ENCODE measurements at places on chromosomes 5 and 9. TPM values are rescaled to one million over a fixed set of nuclear protein-coding genes. Genes with fewer than 3 reads are reported as not detected.

MYMK gene
- total RNA-seq = 1.1 TPM

AKNA gene
- total RNA-seq = 2.0 TPM

CCDC112 gene
- total RNA-seq = 6.3 TPM

GPRIN1 gene
- total RNA-seq = 6.5 TPM

ZFP2 gene
- total RNA-seq = 0.28 TPM

CD180 gene
- not detected for total RNA-seq

MTAP gene
- 50.5 TPM for total RNA-seq

TMC1 gene
- not detected for total RNA-seq

LHFPL2 gene
- total RNA-seq = 20.5 TPM

THG1L gene
- 23.8 TPM for total RNA-seq

GRCh38 chr9:106287731-106288130 lies 575.2 kb upstream of the ZNF462 start:
- no peak for DNase-seq

- no peak for DNase-seq
Observed at GRCh38 chr9:71721855-71722254, 46.5 kb downstream of the CEMIP2 start.

DNA sequence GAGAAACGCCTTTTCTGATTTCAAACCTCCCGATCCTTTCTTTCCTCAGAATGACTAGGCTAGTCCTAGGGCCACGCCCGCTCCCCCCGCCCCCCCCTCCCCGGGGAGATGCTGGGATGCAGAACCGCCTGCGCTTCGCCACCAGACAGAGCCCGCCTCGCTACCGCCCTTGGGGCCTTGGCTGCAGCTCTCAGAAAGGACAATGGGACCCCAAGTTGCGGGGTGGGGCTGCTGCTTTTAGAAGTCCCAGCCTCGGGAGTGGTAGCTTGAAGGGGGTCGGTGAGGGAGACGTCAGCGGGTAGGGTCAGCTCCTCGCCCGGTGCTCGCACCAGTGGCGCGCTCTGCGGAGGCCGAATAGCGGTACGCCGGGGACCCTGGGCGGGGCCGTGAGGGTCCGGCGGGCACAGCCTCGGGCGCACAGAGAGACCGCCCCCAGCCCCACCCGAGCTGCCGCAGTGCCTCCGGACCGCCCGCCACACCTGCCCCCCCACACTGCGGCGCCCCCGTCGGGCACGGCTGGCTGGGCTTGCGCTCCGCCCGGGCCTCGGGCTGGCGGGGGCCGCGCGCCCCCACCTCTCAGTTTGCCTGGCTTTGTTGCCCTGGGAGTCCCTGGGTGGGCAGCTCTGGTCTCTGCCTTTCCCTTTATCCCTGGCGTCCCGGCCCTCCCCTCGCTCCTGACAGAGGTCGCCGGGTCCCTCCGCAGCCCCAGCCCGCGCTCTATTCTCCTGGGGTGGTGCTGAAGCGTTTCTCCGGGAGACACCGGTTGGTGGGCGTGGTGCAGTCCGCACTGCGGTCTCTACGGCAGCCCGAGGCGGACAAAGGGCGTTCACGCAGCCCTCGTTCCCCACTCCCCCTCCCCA lies 1.2 kb downstream of the MAP1B start:
- peak; percentile 83 for DNase-seq

- no peak for DNase-seq
Observed at GRCh38 chr9:124707666-124708065, 63.4 kb downstream of the NR6A1 start.

- DNase-seq = no peak
Observed at GRCh38 chr5:84115727-84116126, 269.0 kb downstream of the EDIL3 start.

- DNase-seq = no peak
Observed at GRCh38 chr9:114299286-114300152, 23.4 kb upstream of the ORM1 start.

GRCh38 chr5:12772276-12772675 lies 868.0 kb upstream of the CTNND2 start:
- no peak for DNase-seq

DNA sequence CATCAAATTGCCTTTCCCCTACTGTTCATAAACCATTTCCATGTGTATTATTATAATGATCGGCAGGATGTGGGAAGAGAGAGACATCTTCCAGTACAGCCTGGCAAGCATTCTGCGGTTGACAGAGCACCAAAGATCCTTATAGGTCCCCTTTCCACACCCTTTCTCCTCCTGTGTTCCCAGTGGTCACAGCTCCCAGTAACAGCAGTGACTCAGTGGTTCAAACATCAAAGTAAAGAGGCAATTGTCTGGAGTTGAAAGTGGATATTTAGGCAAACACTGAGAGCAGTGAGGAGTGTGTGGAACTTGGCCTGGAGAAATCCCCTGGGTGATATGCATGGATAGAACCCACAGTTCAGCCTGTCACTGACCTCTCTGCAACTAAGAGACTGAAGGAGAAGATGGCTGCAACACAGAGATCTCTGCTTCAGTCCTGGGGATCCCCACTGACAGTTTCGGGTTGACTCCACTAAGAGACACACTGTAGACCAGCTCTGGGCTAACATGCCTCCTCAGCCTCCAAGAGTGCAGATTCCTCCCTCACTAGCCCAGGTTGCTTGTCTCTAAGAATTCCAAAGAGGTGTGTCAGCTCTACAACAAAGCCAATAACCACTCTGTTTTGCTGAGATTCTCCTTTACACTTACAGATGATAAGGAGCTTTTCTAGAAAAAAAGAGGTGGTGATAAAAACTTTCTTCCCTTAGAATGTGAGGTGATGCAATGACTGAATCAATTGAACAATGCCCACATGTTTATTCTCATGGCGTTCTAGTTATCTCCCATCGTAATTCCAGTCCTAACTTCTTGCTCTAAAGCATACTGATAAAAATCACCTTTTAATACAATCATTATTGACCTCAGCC lies 94.4 kb upstream of the IL6ST start:
- DNase-seq = no peak

DNA sequence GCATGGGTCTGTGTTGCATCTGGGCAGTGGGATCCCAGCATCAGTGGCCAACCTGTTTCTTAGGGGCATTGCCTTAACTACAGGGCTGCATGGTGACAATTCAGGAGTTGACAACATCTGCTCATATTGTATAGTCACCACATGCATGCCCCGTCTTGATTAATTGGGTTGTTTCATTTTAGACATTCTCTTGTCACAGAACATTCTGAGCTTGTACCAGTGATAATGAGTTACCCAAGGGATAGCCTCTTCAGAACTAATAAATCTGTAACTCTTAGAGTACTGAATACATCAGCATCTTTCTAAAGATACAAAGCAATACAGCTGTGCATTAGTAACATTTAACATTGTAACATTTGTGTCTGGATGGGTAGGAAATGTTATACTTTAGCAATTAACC lies 426.5 kb upstream of the CD180 start:
- no peak for DNase-seq

DNA sequence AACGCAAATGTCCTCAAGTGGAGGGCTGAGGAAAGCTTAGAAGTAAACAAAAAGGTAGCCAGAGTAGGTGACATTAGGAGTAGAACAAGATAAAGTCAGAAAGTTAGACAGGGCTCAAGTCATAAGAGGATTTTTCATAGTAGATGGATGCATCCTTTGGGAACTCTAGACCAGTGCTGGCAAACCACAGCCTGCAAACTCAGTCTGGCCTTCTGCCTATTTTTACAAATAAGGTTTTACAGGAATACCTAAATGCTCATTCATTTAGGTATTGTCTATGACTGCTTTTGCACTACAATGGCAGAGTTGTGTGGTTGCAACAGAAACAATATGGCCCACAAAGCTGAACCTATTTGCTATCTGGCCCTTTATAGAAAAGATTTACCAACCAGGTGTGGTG lies 116.0 kb upstream of the HMHB1 start:
- DNase-seq = no peak

DNA sequence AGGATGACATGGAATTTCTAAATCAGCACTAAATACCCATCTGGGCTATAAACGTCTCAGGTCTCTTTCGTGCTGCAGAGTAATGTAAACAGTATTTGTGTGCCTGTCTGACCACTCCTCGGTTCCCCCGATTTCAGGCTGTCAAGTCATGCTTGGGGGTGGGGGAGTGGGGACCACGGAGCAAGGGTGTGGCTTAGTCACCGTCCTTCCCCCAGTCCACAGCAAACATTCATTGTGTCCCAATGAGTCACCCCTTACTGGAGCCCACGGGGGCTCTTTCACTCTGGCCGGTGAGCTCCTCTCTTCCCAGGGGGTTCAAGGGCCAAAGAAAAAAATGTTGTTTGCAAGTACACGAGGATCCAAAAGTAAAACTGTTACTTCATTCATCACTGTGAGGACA lies 72.4 kb upstream of the ICE1 start:
- no peak for DNase-seq

GRCh38 chr5:153998010-153998409 lies 40.7 kb downstream of the FAM114A2 start:
- no peak for DNase-seq

DNA sequence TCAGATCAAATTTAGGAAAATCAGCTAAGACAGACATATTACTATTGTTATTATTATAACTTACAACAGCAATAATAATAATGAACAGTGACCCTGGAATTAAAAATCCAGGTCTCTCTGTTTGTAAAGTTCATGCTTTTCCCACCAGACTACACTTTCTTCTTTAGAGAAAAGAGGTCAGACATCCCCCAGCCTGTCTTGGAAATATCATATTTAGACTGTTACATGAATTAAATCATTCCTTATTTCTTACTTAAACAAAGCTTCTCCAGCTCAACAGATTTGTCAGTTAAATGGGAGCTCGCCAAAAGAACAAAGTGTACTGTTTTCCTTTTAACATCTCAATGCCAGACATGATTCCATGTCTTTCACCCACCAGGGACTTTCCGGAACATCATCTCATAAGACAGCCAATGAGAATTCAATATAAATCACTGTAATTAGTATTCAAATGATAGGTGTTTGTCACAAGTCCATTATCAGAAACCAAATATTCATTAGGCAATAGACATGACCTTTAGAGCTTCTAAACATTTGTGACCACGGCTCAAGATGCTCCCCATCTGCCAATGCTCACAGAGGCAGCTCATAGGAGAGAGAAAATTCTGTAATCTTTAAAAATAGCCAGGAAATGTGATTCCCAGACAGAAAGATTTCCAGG lies 351.9 kb downstream of the ENC1 start:
- DNase-seq = no peak

GRCh38 chr9:97997330-97998276 lies 14.5 kb downstream of the ANP32B start:
- DNase-seq = no peak

- no peak for DNase-seq
Observed at GRCh38 chr9:113536166-113536482, 72.6 kb downstream of the RGS3 start.

DNA sequence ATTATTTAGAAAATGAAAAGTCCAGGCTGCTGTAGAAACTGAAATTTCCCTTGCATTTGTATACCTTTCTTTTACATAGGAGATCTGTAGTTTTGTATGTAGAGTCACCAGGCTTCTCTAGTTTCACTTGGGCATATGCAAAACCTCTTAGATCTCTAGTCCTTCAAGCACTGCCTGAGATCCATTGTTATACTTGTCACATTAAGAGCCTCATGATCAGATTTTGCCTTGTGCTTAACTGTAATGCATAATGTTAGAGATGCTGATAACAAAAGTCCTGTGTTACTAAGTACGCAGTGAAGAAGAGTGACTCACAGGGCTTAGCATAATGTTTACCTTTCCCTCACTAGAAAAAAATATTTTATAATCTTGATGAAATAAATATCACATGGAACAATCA lies 250.2 kb downstream of the CYLC2 start:
- DNase-seq = no peak

DNA sequence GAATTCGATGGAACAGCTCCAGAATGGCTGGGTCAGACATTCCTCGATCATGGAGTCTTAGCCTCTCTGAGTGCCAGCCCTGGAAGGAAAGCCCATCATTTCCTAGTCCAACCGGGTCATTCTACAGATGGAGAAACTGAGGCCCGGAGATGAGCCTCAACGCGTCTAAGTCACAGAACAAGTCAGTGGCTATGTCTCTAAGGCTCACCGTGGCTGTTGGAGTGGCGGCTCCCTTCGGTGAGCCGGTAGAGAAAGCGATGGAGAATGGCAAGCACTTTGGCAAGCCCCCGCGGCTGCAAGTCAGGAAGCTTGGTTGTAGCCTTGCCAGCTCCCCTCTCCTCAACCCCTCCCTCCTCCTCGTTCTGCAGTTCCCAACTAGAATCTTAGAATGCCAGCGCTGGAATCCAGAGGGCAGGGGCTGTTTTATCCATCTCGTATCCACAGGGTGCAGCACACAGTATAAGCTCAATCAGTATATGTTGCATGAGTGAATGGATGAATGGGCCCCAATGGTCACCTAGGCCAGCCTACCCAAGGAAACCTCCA lies 438 bp upstream of the ARSI start:
- no peak for DNase-seq

- DNase-seq = no peak
Observed at GRCh38 chr9:38423973-38424843, at the start of gene IGFBPL1. Gene IGFBPL1 (minus strand): TSS chr9:38424454. CDS start chr9:38424424, 30 bp downstream.

- DNase-seq = no peak
Observed at GRCh38 chr9:133772581-133772980, 34.4 kb upstream of the SARDH start.

GRCh38 chr5:122703203-122703602 lies 71.7 kb upstream of the SNX2 start:
- no peak for DNase-seq

DNA sequence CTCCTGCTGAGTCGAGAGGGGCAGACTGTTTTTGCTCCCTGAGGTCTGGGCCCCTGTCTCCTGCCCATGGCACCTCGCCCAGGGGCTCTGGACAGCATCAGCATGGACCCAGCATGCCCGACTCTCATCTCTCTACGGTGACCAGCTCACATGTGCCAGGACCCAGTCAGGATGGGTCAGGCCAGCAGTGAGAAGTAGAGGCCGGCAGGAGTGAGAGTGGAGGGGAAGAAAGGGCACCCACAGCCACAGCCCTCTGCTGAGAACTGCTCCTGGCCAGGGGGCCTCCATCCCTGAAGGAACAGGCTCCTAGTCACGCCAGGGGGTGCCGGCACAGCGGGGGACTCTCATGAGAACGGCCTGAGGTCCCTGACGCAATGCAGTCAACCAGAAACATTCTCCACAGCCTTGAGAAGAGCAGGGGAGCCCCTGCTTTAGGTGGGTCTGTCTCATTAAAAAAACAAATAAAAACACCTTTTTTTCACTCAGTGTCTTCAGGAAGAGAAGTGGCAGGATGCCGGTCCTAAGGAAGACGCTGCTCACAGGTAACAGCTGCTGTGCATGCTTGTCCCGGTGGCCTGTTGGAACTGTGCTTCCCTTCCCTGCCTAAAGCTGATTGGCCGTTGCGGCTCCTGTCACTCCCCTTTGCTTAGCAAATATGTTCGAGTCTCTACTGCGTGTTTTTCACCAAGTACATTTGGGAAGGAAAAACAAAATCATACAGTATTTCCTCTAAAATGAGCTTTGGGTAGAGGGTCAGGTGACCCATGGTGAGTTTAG lies 85.7 kb upstream of the FBXW11 start:
- DNase-seq = no peak

- DNase-seq = no peak
Observed at GRCh38 chr5:169288066-169288930, 12.6 kb downstream of the SLIT3 start.

GRCh38 chr9:34665067-34665380 lies 2.6 kb upstream of the CCL27 start:
- DNase-seq = no peak
